Frontal cortex (tissue), 4 donors: ENCODE measurements at places on chromosomes 5 and 9. TPM values are rescaled to one million over a fixed set of nuclear protein-coding genes. Genes with fewer than 3 reads are reported as not detected.
A peak's percentile ranks its signal among the peaks of the same experiment; 100 is the strongest.

Gene CD72
- 0.41 TPM for total RNA-seq

Gene SPINK7
- total RNA-seq = not detected

- DNase-seq = no peak
These were observed 9.3 kb downstream of the ZNF618 start for GRCh38 chr9:113885183-113886025.

Gene SNCAIP
- 37.9 TPM for total RNA-seq

Gene GRIN3A
- total RNA-seq = 9.4 TPM

GRCh38 chr5:83752700-83753099 is 32.0 kb upstream of the HAPLN1 start:
- DNase-seq = no peak

DNA sequence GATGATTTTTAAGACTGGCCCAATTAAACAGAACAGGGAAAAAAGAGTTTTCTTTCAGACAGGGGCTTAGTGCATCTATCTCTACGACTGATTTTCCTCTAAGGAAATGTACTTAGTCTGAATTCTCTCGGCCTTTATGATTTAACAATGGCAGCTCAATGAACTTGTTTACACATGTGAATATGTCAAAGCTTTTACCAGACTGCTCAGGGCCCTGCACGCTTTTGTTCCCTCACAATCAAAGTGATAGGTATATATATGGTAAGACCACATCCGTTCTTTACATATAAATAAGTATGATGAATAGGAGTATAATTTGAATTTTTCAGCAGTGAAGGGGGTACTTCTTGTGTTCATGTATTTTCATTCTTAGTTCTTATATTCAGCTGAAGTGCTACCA is 27.6 kb downstream of the LEAP2 start:
- no peak for DNase-seq

DNA sequence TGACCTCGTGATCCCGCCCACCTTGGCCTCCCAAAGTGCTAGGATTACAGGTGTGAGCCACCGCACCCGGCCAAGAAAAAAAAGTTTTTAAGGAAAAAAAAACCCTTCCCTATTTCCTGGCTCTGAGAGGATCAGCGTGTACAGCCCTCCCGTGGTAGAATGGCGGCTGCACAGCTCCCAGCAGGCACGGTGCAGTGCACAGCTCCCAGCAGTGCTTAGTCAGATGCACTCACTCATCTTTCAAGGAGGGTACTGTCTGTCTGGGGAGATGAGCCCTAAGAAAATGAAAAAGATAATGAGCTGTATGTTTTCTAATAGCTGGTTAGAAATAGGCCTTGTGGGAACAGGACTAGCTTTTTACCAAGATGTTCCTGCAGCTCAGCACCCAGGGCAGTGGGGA is 36.7 kb upstream of the SLC2A8 start:
- no peak for DNase-seq

GRCh38 chr5:3993856-3994473 is 398.3 kb downstream of the IRX1 start:
- DNase-seq = no peak

Gene BAAT
- under 0.01 TPM for total RNA-seq

Gene REEP2
- 70.9 TPM for total RNA-seq

DNA sequence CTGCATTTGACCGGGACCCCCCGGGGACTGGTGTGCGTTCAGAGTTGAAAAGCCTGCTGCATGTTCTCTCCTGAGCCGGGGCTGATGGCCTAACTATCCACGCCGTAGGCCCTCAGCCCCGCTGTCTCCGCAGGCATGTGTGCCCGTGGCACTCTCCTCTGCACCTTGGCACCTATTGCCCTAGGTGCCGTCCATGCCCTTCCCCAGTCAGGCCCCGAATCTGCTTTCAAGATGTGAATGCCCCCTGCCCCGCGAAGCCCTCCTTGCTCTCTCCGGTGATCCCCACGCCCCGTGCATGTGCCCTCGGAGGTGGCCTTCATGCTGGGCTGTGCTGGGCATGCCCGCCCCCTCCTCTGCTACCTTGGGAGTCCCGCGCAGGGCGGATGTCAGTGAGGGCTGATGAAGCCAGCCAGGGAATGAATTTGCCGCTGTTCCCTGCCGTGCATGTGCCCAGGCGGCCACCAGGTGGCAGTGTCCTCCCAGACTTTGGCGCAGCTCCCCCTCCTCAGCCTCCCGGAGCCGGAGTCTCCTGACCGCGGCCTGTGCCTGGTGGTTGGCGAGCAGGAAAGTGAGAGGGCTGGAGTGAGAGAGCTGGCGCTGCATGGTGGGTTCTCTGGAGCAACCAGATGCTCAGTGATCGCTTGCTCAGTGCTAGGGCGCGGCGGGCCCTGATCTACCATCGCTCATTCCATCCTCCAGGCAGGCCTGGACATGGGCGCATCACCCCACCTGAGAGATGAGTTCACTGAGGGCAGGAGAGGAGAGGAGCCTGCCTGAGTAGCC is 112.9 kb upstream of the LMX1B start:
- peak; percentile 91 for DNase-seq

GRCh38 chr9:135422341-135422944 is 57.1 kb upstream of the PPP1R26 start:
- DNase-seq = no peak

Gene IL9
- total RNA-seq = not detected
